Activated T-cell treated with anti-CD3 and anti-CD28 coated beads for 48 hours (primary cell): ENCODE measurements at places on chromosomes 13 and 19.

- no peak for DNase-seq
Measured at GRCh38 chr13:95535243-95535642, 17.3 kb upstream of the CLDN10 start.

DNA sequence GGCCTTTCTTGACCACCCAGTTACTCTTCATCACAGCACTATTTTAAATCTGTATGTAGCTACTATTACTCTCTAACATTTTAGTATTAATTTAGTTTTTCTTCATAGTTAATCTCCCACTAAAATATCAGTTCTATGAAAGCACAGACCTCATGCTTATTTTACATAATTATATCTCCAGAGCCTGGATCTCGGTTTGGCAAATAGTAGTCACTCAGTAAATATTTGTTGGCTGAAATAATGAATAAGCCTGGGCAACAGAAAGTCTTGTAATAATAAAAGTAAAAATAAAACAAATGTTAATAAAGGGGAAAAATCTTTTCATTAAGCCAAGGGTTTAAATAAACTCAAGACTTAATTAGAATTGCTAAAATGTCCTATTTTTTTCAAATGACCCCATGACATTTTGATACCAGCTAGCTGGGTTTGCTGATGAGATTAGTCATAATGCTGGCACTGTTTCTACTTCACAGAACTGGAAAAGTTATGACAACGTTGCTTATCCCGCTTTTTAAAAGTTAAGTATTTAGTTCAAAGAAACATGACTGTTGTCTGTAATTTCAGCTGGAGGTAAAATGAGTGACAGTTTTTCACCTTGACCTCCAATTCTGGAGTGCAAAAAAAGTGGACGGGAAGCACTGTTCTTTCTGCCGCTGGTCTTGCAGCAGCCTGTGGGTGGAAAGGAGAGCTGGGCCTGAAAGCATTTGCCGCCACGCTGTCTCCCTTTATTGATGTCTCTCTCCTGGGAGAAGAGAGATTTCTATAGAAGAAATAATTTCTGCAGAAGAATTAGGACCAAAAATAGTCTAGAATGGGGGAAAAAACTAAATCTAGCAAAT is 85.2 kb upstream of the SPATA13 start:
- no peak for DNase-seq

DNA sequence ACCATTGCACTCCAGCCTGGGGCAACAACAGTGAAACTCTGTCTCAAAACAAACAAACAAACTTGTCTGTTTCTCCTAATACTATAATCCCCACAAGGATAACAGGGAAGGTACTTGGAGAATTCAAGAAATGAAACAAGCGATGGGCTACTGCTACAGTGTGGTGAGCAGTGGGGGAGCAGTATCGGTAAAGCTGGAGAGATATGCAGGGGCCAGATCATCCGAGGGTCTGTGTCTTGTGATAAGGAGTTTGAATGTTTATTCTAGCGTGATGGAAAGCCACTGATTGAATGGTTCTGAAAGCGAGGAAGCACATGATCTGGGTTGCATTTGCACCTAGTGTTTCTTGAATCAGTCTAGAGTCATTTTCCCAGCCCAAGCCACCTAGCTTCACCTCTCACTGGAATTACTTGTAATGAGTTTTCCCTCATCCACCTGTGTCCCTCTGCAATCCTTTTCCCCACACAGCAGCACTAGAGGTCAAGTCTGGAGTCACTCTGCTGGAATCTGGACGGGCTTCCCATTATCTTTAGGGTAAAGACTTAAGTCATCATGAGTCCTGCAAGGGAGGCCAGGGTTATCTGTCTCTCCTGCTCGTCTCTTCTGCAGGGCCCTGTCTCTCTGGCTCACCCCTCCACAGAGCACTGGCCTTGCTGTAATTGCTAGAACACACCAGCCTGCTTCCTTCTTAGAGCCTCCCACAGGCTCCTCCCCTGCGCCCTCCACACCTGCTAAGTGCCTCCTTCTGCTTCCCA is 162.3 kb downstream of the KLF5 start:
- DNase-seq, result no peak

GRCh38 chr19:31174948-31175347 is 174.3 kb downstream of the TSHZ3 start:
- DNase-seq, result no peak

- DNase-seq, result no peak
Measured at GRCh38 chr13:20570517-20570916, 3.6 kb downstream of the IFT88 start.

GRCh38 chr13:28510542-28510941 is 15.6 kb upstream of the FLT1 start:
- no peak for DNase-seq

GRCh38 chr13:50167224-50167947 is 152.1 kb downstream of the KCNRG start:
- DNase-seq, result no peak
